SK-N-SH treated with all-trans-retinoic acid at 6 μM for 48 hours (cell line): ENCODE measurements at places on chromosomes 11 and 22.
A peak's percentile ranks its signal among the peaks of the same experiment; 100 is the strongest.

DNA sequence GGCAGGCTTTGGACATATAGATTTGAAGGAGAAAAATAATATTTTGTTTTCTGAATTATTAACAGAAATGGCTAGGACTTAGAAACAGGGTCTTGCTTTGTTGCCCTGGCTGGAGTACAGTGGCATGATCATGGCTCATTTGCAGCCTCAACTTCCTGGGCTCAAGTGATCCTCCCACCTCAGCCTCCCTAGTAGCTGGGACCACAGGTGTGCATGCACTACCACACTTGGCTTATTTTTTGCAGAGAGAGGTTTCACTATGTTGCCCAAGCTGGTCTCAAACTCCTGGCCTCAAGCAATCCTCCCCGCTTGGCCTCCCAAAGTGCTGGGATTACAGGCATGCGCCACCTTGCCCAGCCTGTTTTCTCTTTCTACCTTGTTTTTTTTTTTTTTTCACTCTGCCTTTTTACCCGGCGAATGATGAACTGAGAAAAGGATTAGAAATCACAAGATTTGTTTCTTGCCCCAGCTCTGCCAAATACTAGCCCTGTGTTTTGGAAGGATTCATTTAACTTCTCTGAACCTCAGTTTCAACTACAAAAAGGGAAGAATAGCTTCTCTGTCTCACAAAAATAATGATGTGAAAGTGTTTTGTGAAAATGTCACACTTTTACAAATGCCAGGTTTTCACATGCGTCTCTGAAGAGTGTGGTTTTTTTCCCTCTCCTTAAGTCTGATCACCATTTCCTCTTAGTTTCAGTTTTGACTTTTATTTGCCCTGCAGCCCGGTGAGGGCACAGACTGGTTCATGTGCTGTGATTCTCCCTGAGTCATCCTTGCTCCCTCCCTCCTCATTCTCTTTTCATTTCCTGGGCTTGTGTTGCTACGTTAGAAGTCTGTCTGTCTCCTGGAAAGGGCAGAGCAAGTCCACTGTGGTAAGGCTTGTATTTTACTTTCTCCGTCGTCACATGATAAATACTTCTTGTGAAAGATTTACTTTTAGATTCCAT is 67.7 kb downstream of the BCL2L13 start:
- ATAC-seq: peak; percentile 99

- ATAC-seq: no peak
These were observed 847.3 kb downstream of the JRKL start for GRCh38 chr11:97237151-97237550.

DNA sequence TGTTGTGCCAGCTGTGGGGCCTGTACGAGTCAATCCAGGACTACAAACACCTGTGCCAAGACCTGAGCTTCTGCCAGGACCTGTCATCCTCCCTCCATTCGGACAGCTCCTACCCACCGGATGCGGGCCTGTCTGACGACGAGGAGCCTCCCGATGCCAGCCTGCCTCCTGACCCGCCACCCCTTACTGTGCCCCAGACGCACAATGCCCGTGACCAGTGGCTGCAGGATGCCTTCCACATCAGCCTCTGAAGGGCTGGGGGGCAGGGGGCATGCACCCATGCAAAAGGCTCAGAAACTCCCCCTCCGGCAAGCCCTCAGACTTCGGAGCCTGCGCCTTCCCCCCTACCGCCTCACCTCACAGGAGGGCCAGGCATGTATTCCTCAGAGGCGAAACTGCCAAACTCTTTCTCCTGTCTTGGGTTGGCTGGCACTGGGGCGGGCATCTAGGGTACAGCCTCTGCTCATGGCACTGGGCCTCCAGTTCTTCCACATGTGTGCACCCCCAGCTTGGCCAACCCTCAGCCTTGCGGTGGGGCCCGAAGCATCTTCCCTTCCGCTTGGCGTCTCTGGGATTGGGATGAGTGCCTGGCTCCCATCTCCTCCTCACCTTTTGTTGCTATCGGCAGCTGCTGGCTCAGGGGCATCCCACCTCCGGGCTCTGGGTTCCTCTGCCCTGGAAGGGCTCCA is 1.2 kb downstream of the FAM89B start:
- ATAC-seq: no peak

DNA sequence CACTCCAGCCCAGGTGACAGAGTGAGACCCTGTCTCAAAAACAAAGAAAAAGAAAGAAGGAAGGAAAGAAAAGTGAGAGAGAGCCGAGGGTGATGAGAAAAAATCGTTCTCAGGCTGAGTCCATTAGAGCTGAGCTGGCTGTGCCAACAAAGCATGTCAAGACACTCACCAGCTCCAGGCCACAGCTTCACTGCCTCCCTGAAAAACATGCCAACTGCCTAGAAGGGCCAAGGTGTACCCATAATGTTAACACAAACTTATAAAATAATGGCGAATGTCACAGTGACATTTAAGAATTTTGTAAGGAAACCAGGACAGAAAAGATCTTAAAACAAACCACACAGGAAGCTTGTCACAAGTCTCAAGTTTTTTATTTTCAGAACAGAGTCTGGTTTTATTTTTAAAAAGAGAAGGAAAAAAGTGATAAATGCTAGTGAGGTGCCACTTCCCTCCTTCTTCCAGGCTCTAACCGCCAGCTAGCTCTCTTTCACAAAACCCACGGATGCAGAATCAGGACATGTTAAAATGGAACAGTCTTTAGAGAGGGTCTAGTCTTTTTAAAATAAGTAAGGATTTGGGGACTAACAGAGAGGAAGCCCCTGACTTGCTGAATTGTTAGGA is 5.1 kb downstream of the TMEM121B start:
- no peak for ATAC-seq

DNA sequence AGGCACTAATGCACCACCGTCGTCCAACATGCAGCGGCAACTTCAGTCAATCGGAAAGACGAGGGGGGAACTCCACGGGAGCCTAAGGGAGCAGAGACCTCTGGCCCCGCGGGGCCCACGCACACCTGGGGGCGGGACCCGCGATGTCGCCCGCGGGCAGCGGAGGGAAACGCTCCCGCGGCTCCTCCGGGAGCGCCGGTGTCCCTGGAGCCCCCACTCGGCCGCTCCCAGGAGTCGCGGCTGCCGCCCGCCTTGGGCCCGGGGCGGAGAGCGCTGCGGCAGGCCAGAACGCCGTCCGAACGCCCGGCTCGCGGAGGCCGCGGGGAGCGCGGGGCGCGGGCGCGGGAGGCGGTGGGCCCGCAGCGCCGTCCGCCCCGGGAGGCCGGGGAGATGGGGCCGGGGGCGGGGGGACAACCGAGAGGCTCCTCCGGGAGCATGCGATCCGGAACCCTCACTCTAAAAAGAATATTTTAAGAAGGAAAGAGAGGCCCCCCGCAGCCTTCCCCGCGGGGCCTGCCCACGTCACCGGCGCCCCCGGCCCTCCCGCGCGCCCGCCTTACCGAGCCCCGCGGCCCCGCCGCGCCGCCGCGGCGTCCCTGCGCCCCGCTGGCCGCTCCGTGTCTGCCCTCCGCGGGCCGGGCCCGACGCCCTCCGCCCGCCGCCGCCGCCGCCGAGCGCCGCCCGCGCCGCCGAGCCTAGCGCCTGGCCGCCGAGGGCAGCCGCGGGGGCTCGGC is 86.6 kb upstream of the ARHGAP32 start:
- peak; percentile 36 for ATAC-seq

DNA sequence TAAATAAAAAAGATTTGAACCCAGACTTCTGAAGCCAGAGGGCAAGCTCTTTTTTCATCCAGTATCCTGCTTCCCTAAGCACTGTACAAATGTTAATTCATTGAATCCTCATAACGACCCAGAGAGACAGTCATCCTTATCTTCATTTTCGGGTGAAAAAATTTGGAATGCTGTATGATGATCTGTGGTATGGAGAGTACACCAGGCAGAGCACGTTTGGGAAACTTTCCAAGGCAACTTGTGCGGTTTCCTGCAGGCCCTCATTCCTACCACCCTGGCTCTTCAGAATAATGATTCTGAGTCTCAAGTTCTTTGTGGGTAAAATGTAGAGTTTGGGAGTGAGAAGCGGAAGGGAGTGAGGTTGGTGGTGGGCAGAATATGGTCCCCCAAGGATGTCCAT is 177.9 kb upstream of the CADM1 start:
- ATAC-seq: no peak

DNA sequence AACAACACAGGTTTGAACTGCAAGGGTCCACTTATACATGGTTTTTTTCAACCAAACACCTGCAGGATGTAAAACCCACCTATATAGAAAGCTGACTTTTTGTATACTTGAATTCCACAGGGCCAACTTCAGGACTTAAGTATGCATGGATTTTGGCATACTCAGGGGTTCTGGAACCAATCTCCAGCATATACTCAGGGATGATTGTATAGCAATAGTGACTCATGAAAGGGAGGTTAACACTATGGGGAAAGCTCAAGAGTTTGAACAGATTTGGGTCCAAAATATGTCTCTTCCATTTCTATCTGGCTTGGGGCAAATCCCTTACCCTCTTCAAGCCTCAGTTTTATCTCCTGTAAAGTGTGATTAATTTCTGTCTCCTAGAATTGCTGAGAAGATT is 94.9 kb downstream of the MICAL2 start:
- ATAC-seq: peak; percentile 16; the same call in 2 of the 3 replicates

DNA sequence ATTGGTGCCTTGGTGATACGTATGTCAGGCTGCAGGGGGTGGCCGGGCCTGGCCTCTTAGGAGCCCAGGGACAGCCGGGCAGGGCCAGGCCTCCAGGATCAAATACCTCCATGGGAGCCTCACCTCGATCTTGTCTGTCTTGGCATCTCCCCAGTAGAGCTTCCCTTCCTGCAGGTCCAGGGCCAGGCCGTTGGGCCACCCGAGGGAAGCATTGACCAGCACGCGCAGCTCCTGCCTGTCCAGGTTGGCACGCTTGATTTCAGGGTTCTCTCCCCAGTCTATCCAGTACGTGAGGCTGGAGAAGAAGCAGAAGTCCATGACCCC is 137.7 kb downstream of the CRYBB2 start:
- ATAC-seq: no peak

DNA sequence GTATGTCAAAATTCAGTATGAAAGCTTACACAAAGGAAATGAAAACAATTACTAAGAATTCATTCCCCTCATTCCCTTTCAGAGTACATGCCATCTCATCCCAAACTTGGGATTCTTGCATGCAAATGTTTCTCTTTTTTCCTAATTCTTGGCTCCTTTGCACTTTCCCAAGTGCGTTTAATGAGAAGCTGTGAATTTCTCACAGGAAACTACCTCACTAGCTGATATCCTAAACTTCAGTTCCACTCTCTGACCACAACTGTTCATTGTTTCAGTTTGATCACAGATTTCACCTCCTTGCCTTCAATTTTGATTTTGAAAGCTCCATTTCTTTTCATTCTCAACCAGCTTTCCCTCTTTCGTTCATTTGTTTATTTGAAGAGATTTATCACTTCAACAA is 5.9 kb upstream of the ARL14EP start:
- ATAC-seq: no peak

GRCh38 chr11:111602865-111603610 is 789 bp downstream of the SIK2 start:
- ATAC-seq: peak; percentile 32

DNA sequence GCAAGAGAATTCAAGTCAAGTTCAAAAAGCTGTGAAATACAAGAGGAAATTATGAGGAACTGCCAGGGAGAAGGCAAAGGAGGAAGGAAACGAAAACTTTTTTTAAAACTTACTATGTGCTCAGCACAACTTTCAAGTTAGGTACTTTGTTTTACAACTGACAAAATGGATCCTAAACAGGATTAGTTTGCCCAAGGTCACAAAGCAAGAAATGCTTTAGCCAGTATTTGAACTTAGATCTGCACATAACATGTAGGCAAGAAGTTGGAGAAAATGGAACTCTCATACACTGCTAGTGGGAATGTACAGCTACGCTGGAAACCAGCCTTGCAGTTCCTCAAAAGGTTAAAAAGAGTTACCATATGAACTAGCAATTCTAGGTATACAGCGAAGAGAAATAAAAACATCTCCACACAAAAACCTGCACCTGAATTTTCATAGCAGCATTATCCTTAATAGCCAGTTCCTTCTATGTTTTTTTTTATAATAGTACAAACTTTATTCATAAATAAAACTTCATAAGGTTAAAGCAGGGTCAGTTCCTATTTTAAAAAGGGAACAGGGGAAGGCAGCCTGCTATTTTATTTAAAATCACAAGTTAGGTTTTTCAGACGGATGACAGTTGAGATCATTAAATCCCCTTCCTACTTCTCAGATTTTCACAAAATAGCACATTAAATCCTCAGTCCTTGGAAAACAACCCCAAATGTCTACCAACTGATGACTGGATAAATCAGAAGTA is 19.2 kb downstream of the DDX6 start:
- ATAC-seq: no peak

DNA sequence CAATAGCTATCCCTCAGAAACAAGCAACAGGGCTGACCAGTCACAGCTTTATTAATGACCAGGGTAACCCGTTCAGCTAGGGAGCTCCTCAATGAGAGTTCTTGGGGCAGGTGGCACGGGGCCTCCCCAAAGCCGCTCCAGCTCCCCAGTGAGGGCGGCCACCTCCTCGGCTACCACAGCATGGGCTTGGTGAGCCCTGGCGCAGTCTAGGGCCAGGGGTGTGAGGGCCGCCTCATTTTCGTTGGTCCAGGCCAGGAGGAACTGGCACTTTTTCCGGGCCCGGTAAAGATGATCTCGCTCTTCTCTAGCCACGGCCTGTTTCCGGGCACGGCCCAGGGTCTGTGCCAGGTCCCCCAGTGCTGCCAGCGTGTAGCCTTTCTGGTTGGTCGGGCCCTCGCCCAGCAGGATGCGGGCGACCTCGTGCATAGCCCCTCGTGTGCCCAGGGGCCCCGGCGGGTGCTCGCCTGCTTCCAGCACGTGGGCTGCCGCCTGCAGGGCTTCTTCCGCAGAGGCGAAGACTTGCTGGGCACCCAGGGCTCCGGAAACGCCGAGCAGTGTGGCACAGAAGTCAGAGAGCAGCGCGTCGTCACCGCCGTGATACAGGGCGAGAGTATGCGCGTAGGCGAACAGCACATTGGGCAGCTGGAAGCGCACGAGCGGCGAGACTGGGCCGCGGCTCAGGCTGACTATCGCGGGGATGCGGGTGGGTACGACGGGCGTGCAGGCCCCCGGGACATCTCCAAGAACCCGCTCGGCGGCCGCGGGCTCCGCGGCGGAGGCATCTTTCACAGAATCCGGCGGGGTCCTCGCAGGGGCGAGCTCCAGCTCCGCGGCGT is 913 bp downstream of the ZNHIT2 start:
- peak; percentile 2 for ATAC-seq

GRCh38 chr22:48700566-48701295 is 1126.9 kb downstream of the BRD1 start:
- ATAC-seq: no peak; the same call in 2 of the 3 replicates

GRCh38 chr11:64876835-64877341 is 1.5 kb downstream of the EHD1 start:
- peak; percentile 54 for ATAC-seq
